ENCODE measurements at places on chromosomes 6 and 20.

GRCh38 chr20:23132930-23133559 is 46.9 kb upstream of the CD93 start:
- DNase-seq, result no peak

DNA sequence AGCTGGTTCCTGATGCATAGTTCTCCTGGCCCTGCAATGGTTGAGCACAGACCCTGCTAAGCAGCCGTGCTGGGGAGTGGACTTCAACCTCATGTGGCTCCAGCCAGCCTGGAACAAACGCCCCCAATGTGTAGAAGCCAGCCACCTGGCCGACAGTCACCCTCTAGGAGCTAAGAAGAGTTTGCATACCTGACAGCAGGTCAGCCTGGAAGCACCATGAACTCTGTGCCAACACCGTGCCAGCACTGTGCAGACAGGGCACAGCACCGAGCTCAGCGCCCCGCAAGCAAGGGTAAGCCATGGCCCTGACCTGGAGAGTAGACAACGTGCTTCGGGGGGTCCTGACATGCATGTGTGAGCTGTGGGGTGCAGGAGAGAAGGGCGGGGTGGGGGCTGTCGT is 356.3 kb downstream of the ZFAND3 start:
- no peak for DNase-seq

- no peak for DNase-seq
Measured at GRCh38 chr6:5566718-5567117, 305.4 kb downstream of the FARS2 start.

- no peak for DNase-seq
Measured at GRCh38 chr6:121666814-121667213, 231.4 kb downstream of the GJA1 start.

- no peak for DNase-seq
Measured at GRCh38 chr20:15561707-15562404, 1011.4 kb downstream of the KIF16B start.

GRCh38 chr20:56987986-56988385 is 278.5 kb downstream of the BMP7 start:
- no peak for DNase-seq

GRCh38 chr20:11791316-11791715 is 126.4 kb upstream of the BTBD3 start:
- no peak for DNase-seq

- DNase-seq, result no peak
Measured at GRCh38 chr6:122798099-122798641, 9.1 kb downstream of the SMPDL3A start.

GRCh38 chr20:25195962-25196785 is 662 bp downstream of the ENTPD6 start:
- no peak for DNase-seq

DNA sequence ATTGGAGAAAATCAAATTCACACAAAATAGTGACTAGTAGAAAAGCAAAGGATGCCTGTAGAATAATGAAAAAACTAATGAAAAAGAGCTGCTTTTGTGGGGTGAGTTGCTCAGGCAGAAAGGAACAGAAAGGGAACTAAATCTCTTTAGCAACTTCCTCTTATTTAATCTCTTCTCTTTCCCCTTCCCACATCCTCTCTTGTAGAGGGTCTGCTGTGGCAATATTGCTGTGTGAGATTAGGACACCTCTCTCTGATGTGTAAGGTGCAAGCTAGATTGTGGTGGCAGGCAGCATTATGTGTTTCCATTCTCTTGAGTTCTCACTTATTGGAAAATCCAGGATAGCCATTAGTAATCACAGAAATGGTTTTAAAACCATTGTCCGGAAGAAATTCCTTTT is 49.7 kb downstream of the SYNE1 start:
- DNase-seq, result no peak

DNA sequence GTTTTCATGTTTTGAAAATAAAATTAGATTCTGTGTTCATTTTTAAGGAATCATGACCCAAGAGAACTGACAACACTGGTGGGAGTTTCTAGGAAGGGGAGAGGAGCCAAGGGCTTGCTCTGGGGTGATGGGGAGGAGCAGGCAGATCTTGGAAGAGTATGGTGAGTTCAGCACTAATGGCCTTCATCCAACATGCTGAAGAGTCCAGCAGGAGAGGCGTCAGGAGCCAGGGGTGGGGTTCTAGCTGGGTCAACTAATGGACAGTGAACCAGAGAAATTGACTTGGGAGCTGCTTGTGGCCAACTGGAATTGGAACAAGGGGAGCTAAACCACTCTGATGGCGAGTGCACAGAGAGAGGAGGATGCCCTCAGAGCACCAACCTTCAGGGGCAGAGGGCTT is 107.1 kb downstream of the MRPL14 start:
- no peak for DNase-seq

DNA sequence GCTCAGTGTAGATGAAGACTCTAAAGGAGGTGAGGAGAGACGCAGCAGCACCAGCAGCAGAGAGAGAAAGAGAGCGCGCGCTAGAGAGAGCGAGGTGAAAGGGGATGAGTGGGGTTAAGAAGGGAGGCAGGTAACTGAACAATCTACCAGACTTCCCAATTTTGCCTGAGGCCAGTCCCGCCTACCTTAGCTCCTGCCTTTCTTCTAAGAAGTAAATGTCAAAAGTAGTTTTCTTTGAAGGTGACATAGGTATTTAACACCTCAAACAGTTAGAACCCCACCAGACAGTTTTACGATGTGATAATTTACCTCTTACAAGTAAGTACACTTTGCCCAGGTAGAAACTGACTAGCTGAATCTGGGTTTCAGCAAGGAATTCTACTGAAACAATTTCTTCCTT is 132.0 kb upstream of the EEF1E1 start:
- DNase-seq, result no peak

DNA sequence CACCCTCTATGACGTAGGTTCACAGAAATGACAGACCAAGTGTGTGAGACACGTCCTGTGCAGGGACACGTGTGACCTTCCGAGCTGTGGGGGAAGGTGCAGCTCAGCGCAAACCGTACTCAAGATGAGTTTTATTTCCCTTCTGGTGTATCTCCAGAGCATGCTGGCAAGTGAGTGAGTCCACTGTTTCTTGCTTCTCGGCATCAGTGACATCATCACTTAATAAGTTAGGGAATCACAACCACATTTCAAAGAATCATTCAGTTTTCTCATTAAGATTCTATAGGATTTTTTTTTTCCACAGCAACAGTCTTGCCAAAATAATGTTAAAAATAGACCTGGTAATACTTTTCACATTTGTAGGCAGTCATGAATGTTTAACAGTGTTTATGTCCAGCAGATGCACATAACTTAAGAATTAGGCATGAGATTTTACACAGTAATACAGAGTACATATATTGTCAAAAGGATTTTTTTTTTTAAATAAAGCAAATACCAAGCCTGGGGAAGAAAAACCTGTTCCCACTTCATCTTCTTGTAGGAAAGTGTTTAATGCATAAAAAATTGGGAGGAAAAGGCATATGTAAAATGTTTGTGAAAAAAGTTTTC is 417.8 kb downstream of the CDC5L start:
- no peak for DNase-seq

GRCh38 chr6:21128601-21129000 is 464.9 kb upstream of the SOX4 start:
- DNase-seq, result no peak

DNA sequence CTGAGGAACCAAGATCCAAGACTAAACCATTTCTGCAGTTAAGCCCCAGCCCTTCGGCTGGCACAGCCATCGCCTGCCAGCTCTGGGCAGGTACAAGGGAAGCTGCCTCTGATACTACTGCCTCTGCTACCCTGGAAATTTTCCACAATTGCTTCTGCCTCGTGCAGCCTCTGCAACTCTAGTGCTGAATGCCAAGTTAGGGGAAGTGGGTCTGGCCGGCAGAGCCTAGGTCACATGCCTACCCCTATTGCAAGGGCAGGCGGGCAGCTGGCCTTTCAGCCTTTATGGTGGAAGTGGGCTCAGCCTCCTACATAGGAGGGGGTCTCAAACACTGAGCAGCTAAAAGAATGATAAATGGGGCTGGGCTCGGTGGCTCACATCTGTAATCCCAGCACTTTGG is 44.5 kb upstream of the TULP1 start:
- DNase-seq, result no peak

DNA sequence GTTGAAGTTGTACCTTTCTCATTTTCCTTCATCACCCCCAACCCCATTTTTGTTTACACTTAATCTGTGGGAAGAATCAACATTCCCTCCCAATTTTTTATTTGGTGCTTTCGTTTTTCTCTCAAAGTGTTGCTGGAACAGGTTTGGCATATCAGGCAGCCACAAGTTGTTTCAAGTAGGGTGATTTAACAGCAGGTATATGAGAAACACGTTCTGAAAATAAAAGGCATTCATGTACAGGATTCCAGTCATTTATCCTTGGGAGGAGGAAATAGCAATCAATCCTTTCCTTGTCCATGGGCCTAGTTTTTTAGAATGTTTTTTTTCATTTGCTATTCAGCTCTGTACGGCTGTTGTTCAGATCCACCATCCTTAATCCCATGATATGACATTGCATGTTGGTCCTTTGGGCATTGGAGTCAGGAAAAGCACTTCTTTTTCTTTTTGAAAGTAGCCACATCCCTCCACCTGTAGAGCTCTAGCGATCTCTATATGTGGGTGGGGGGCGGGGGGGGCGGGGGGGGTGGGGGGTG is 120.2 kb downstream of the JARID2 start:
- no peak for DNase-seq

- no peak for DNase-seq
Measured at GRCh38 chr6:125612345-125612846, 137.0 kb upstream of the HEY2 start.

- DNase-seq, result no peak
Measured at GRCh38 chr20:37729909-37730308, 36.1 kb downstream of the CTNNBL1 start.

GRCh38 chr20:57688864-57689263 is 21.0 kb downstream of the PMEPA1 start:
- no peak for DNase-seq

DNA sequence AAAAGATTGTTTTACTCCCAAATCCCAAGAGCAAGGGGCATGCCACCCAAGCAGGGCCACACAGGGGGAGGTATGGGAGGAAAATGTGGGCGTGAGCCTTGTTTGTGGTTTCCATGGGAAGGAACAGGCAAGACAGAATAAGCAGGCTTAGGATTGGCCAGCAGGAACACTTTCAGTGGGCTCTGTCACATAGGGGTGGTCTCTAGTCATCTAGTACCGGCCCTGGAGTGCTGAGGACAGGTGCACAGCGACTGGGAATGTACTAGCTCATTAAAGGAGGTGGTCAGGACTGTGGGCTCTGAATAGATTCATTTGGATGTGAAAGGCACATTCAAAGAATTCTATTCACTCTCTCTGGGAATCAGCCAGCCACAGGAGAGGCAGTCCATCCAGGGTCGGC is 175.6 kb downstream of the TBC1D7 start:
- no peak for DNase-seq

GRCh38 chr6:42274898-42275297 is 57.2 kb upstream of the MRPS10 start:
- no peak for DNase-seq

DNA sequence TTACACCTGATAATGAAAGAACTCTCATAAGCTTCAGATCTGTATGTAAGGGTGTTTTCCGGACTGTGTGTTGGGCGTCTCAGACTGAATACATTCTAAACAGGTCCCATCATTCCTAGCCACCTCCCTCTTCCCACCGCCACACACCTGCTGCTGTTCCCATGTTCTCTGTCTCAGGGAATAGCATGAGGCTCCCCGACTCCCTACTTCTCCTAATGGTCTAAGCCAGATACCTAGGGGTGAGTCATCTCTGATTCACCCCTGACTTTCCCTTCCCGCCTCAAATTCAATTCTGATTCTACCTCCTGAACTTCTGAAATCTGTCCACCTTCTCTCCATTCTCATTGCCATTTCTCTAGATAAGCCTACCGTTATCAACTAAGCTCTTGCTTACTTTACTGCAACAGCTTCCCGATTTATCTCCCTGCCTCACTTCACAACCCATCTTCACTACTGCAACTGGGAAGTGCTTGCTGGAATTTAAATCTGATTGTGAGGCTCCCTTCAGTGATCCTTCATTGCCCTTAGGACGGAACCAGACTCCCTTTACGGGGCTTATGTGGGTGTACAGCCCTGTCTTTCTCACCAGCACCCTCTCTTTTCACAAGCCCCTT is 1.6 kb downstream of the TMEM14A start:
- no peak for DNase-seq

GRCh38 chr6:90460051-90460450 is 126.8 kb downstream of the MAP3K7 start:
- no peak for DNase-seq

All from ureter (tissue), 1 donor.